Stimulated activated CD4-positive, alpha-beta T cell treated with anti-CD3 and anti-CD28 coated beads, Interleukin-12 subunit alpha, Interleukin-12 subunit beta, amount 100 ng/mL, for 24 hours (primary cell): ENCODE measurements at places on chromosomes 4 and X.

DNA sequence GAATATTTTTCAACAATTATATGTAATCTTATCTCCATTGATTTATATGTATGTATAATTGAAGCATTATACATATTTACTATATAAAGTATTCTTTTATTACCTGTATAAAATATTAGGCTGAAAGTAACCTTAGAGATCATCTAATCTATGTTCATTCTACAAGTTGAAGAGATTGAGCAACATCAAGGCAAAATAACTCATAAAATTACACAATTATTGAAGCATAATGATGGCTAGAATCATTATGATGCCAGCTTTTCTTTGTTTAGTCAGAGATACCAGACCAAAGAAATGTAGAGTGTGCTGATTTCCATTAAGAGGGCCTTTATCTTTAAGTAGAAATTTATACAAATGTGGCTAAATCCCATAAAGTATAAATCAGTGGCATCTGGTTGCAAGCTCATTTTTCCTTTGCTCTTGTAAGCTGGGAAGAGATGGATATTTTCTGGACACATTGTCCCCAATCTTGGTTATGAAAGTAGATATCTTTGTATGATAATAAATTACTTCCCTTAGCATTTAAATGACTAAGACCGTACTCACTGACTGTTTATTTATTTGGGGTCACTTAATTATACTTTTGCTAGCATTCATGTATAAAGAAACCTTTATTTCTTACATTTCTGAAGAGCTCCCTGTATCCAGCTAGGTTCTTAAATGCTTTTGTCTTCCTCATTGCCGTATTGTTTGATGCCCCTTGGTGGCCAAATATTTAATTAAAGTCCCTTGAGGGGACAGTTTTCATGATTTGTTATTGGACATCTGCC, 339.8 kb downstream of the PCDH7 start:
- no peak for DNase-seq

GRCh38 chr4:168451331-168451730, 29.0 kb downstream of the DDX60L start:
- DNase-seq = no peak

DNA sequence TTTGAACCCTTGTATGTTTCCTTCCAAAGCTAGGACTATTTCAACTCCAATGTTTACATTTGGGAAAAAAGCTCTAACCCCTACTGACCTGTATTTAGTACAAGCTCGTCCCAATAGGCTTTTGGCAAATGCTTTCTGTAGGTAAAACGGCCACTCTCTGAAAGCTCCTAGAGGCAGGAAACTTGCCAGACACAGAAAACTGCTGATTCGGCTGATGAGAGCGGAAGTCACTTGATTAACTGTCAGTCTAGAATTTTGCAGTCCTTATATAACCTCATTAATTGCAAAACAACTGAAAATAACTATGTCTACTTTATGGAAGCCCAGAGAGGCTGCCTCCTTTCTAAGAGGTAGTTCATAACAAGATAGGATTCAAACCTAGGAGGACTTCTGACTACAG, 108.1 kb downstream of the TSPAN7 start:
- no peak for DNase-seq

- no peak for DNase-seq
Observed at GRCh38 chr4:86918539-86919072, 16.2 kb upstream of the AFF1 start.

DNA sequence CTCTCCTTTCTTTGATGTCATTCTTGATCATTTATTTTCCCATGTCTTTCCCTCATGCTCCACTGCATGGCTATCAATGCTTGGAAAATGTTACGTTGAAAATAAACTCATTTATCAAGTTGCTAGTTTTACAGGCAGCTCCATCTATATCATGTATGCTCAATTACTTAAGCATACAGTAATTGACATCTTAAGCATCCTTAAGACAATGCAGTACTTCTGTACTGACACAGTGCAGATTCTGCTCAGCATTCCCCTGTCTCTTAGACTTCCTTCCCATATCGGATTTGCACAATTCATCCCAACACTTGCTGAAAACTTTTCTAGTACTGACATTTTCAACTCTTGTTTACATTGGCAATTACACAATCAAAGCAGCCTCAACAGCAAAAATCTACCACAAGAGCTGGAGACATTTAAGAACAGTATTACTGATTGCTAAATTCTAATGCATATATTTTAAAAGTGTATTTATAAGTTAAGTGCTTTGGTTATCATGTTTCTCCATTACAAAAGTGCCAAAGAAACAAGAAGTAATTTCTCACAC, 165.6 kb downstream of the ATP10D start:
- DNase-seq = no peak

DNA sequence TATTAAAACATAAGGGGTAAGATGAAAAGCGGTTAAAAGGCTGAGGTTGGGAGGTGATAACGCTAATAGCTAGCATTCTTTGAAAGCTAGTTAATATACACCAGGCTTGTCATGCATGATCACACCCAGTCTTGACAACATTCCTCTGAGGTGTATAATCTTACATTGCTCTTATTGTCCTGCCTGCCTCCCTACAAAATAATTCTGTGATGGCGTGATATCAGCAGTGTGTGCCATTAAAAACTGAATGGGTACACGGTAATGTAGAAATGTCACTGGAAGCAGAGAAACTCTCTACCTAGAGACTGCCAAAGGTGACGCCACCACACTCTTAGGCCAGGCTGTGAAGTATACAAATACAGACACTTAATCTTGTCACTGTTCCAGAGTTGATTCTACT, 68.1 kb downstream of the DIAPH2 start:
- DNase-seq = no peak

DNA sequence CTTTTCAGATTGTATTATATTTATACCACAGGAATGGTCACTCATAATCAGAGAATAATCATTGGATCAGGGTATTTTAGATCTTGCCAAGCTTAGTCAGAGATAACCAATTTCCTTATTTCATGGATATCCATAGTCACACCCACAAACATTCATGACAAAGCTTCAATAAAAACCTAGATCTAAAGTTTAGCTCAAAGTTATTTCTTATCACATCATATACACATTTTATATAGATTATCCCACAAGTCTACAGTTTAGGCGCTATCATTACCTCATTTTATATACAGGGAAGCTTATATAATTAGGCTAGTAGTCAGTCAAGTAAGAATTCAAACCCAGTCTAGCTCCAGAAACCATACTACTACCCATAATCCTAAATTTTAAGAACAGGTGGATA, 82.3 kb downstream of the SLC10A7 start:
- DNase-seq = no peak

DNA sequence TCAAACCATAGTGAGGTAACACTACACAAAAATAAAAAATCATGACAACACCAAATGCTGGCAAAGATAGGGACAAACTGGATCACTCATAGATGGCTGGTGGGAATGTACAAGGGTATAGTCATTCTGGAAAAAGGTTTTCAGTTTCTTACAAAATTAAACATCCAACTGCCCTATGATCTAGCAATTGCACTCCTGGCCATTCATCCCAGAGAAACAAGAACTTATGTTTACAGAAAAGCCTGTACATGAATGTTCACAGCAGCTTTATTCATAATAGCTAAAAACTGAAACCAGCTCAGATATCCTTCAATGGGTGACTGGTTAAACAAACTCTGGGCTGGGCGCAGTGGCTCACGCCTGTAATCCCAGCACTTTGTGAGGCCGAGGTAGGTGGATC, 43.3 kb downstream of the NYX start:
- DNase-seq = no peak

DNA sequence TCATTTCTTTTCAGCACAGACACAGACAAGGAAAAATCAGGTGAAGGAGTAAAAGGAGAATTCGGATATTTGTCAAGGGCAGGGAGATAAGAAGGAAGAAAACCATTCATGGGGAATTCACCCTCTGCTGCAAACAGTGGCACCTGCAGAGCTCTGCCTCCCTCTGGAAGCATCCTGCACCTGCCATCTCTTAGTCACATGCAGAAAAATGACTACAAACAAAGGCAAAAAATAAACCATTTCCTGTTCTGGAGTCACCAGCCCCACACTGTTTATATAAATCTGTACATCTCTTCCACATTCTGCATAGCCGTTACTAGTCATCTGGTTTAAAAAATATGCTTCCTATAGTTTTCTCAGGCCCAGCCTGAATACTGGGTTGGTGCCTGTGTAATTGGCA, 205.3 kb downstream of the ARAP2 start:
- DNase-seq = no peak

DNA sequence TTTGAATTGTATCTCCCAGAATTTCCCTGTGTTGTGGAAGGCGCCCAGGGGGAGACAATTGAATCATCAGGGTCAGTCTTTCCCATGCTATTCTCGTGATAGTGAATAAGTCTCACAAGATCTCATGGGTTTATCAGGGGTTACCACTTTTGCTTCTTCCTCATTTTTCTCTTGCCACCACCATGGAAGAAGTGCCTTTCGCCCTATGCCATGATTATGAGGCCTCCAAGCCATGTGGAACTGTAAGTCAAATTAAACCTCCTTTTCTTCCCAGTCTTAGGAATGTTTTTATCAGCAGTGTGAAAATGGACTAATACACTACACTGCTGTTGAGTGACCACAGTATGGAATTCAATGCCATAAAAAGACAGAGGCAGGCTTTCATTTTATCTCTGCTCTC, 12.2 kb downstream of the CENPC start:
- DNase-seq = no peak

GRCh38 chr4:123545667-123546572, 149.3 kb downstream of the SPRY1 start:
- no peak for DNase-seq

DNA sequence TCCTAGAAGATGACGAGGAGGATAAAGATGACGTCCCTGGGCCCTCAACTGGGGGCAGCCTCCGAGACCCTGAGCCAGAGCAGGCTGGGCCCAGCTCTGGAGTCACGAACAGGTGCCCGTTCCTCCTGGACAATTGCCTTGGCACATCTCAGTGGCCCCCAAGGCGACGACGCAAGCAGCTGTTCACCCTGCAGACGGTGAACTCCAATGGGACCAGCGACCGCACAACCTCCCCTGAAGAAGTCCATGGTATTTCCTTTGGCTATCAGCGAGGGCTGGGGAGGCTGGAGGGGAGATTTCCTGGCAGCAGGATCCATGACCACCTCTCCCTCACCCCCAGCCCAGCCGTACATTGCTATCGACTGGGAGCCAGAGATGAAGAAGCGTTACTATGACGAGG, 11.9 kb downstream of the USP11 start:
- no peak for DNase-seq

- no peak for DNase-seq
Observed at GRCh38 chrX:151970661-151971060, 3.8 kb downstream of the GABRE start.

DNA sequence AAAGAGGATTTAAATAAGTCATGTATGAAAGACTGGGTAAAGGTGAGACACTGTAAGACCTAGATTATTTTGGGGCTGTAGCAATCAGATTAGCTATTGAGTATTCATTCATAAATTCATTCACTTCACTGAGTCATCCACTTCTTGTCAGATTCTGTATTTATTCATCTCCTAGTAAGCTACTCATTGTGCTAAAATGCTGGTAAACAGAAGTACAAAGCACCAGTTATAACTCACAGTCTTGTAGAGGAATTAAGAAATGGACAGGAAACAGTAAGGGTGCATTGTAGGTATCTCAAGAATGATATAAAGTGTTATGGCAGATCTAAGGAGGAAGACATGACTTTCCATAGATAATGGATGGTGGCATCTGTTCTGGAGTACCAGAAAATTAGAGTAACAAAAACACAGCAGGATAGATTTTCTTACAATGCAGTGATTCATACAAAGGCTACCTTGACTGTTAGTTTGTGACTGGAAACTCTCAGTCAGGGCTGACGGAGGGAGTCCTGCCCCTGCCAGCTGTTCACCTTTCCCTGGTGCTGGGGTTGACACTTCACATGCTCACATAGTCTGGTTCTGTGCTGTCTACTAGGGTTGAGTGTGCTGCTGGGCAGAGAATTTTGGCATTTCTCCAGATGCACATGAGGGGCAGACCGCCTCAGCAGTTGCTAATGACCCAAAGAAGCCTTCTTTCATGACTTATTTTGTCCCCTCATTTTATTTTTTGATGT, 26.5 kb upstream of the HAND2 start:
- no peak for DNase-seq

DNA sequence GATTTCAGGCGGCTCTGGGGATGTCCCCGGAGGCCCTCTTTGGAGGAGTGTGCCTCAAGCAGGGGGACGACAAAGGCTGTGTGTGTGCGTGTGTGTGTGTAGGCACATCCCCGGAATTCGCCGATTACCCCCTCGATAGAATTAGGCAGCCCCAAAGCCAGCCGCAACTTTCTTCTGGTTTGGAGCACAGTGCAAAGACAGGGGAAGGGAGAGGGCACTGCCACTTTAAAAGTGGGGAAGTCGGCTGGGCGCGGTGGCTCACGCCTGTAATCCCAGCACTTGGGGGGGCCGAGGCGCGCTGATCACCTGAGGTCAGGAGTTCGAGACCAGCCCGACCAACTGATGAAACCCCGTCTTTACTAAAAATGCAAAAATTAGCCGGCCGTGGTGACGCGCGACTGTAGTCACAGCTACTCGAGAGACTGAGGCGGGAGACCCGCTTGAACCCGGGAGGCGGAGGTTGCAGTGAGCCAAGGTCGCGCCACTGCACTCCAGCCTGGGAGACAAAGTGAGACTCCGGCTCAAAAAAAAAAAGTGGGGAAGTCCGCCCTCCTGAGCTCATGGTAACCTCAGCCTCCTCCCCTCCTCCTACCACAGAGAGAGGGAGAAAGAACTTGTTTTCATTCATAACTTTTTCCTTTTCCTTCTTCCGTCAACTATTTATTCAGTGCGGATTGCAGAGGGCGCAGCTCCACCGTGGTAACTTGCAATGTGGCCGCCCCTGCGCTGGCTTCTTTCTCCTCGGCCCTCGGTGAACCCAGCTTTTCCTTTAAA, 2.4 kb downstream of the SPRY1 start:
- peak; percentile 36 for DNase-seq

GRCh38 chr4:12723849-12724447, 760.2 kb downstream of the RAB28 start:
- no peak for DNase-seq

DNA sequence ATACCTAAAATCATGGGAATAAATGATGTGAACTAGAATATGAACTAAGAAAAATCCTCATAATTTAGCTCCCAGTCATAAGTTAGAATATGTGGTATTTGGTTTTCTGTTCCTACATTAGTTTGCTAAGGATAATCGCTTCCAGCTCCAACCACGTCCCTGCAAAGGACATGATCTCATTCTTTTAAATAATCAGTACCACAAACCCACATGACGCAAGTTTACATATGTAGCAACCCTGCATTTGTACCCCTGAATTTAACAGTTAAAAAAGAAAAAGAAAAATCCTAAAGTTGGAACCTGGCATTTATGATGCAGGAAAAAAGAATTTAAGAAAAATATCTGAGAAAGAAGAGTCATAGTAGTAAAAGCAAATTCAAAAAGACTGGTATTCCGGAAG, 13.3 kb downstream of the UBA6 start:
- no peak for DNase-seq

GRCh38 chrX:29257521-29257920, 670.3 kb downstream of the IL1RAPL1 start:
- no peak for DNase-seq

DNA sequence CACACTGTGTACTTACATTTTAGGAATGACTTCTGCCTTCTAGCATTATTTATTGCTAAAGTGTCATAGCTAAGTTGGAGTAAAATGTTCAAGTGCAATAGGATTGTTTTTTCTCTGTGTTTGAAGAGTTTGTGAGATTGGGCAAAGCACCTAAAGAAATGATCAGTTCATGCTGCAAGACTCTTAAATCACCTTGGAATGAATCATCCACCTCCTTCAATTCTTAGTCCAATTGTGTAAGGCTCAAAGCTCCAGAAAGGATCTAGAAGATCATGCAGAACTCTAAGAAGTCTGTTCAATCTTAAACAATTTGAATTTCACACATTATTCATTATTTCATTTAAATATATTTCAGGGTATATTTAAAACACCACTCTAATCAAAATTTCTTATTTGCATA, 137.1 kb downstream of the AMELX start:
- no peak for DNase-seq
